Stimulated activated CD4-positive, alpha-beta T cell treated with anti-CD3 and anti-CD28 coated beads, TNF-alpha, amount 100 ng/mL, for 48 hours (primary cell): ENCODE measurements at places on chromosomes 5 and 9.

GRCh38 chr5:991472-992267, 16.9 kb upstream of the NKD2 start:
- DNase-seq, result no peak

GRCh38 chr5:102749416-102750030, 5.6 kb upstream of the PAM start:
- no peak for DNase-seq

DNA sequence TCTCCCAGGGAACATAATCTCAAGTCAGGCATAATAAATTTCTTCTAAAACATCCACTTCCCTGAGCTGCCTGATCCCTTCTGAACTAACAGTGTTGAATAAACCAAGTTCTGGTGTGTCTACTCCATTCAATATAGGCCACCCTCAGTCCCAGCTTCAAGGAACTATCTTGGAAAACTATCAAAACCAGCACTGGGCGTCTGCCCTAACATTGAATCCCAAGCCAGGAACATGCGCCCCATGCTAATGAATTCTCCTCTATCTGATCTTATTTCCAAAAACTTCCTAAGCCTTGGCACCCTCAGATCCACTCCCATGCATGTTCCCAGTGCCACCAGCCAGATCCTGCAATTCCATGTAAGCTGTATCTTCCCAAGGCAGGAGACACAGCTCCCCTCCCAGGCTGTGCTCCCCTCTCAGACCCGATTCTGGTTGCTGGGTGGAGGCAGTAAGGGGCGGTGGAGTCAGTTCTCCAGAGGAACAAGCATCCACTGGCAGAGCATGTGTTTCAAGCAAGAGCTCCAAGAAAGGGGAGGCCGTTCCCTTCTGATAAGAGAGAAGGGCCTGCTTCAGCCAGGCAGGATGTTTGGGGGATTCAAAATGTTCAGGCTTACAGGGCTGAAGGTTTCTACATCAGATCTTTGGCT, 13.1 kb upstream of the FOXI1 start:
- DNase-seq, result no peak

DNA sequence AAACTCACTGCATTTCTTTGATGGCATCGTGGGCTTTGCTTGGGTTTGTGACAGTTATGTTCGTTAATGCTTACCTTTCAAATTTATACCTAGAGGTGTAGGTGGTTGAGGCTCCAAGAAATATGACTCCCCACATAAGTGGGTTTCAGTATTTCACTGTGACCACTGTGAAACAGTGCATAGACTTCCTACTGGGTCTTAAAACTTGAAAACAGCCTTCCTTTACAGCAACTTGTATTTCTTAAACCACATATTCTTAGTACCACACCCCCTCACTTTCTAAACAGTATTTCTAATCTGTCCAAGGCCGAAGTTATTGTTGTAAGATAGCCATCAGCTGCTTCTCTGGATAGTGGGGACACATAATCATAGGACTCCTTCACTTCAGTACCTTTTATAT, 48.3 kb downstream of the TMEFF1 start:
- no peak for DNase-seq
